Activated CD8-positive, alpha-beta memory T cell treated with anti-CD3 and anti-CD28 coated beads for 1 hour (primary cell): ENCODE measurements at places on chromosomes 6 and 20.

DNA sequence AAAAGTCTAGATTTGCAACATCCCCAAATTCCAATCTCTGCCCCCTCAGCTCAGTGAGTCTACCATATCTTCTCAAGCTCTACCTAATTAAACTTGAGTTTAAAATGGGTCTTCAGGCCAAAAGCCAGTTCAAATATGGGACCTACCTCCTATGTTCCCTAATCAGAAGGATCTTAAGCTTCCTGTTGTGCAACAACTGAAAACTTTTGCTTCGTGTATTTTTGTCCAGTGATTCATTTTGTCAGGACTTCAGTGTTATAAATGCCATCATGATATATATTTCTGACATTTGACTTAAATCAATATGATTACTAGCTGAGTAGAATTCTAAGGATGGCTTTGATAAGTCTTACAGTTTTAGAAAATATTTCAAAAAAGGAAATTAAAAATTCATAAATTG is 622.6 kb upstream of the PTCHD4 start:
- no peak for DNase-seq

DNA sequence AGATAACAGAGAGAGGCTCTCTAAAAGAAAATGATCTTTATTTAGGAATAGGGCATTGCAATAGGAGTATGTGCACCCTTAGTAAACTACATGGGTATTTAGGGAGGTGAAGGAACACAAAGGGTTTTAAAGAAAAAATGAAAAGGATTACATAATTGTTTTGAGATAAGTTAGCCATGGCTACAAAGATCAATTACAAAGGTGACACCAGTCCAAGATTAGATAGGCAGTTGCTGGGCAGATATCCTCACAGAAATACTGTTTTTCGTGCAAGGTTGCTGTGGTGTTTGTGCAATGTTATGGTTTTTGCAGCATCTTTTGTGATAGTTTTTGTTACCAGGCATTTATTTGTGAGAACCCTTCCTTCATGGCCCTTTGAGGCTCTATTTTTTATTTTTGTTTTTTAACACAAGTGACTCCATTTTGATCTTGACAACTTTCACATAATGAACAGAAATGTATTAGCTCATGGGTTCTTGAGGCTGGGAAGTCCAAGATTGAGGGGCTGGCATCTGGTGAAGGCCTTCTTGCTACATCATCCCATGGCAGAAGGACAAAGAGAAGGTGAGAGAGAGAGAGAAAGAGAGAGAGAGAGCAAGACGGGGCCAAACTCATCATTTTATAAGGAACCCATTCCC is 5.6 kb upstream of the CCNC start:
- no peak for DNase-seq

DNA sequence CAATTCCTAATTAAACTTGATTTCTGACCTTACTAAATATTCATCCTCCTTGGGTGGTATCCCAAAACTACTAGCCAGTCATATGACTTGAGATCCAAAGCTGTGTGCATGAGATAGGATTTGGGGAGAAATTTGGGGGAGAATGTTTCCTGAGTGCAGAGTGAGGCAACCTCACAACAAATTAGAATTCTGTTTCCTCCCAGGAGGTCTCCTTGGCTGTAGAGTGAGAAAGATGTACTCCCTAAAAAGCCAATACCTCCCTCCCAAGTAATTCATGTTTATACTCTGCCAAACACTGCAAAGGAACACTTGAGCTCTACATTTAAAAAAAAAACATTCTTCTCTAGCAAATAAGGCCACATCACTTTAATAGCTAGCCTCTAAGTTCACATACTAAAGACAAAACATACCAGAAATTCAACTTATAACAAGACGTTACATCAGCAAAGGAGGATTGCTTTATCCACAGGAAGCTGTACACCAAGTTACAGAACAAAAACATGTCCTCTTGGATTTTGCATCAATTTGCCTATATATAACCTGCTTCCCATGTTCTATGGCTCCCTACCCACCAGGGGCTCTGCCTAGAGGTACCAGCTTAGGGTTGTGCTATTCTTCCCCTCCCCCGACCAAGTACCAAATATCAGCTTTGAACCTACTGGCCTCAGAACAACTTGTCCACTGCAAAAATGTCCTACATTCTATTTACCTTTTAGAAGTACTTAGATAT is 15.4 kb upstream of the TMEM30A start:
- no peak for DNase-seq

GRCh38 chr6:27190126-27190525 is 57.4 kb upstream of the PRSS16 start:
- DNase-seq = no peak

DNA sequence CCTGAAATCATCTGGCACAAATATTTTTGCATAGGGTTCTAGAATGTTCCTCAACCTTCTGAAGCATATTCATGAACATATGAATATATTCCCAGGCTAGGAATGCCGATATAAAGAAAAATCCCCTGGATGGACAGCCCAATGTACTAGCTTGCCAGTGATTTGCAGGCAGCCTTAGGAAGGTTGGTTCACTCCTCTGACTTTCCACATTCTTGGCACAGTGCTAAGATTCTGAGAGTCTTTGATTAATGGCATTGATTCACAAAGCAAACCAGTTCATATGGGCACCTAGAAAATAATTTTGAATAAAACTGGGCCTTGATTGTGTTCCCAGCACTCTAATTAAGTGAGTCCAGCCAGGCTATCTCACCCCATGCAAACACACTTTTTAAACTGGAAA is 56.9 kb upstream of the ENPP4 start:
- DNase-seq = no peak

DNA sequence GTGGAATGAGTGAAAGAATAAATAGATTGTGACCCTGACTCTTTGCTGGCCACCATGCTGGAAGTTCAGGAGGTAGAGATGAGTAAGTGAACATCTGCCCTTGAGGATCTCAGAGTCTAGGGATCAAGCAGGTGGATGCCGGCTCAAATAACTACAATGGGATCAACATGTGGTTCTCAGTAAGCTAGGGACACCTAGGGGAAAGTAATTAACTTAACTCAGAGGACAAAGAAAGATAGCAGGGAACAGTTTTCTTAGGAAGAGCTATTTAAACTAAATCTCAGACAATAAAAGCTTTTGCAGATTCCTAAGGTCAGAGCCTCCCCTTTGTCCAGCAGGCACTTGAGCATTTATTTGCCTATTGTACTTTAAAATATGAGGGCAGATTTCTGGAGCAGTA is 29.1 kb downstream of the SLC13A3 start:
- no peak for DNase-seq

GRCh38 chr6:144931172-144932035 is 646.3 kb downstream of the UTRN start:
- no peak for DNase-seq

GRCh38 chr20:34201531-34201930 is 39.7 kb upstream of the ASIP start:
- no peak for DNase-seq

DNA sequence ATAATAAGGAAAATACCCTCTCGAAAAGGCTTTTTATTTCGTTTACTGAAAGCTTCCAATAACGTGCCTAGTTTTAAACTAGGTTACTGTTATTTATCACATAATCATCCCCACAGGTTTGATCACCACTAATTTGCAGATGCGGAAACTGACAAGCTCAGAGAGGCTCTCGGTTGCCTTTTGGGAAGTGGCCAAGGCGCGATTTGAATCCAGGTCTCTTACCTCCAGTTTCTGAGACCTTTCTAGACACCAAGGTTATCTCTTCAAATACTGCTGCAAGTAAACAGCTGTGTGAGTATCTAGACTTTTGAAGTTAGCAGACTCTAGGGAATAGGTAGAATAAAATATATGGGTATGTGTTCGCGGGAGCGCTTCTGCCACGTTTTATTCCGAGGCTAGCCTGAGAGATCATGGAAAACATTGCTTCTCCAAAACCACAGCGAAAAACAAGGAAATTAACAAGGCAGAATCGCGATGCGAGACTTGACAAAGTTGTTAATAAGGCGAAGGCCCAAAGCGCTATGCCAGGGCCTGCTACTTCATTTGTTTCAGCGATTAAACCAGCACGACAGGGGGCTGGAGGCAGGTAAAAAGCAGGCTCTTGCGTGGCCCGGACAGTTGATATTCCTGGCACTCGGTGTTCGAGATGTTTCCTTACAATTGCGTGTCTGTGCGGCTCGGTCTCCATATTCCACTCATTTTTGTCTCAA is 1.8 kb upstream of the JARID2 start:
- no peak for DNase-seq

DNA sequence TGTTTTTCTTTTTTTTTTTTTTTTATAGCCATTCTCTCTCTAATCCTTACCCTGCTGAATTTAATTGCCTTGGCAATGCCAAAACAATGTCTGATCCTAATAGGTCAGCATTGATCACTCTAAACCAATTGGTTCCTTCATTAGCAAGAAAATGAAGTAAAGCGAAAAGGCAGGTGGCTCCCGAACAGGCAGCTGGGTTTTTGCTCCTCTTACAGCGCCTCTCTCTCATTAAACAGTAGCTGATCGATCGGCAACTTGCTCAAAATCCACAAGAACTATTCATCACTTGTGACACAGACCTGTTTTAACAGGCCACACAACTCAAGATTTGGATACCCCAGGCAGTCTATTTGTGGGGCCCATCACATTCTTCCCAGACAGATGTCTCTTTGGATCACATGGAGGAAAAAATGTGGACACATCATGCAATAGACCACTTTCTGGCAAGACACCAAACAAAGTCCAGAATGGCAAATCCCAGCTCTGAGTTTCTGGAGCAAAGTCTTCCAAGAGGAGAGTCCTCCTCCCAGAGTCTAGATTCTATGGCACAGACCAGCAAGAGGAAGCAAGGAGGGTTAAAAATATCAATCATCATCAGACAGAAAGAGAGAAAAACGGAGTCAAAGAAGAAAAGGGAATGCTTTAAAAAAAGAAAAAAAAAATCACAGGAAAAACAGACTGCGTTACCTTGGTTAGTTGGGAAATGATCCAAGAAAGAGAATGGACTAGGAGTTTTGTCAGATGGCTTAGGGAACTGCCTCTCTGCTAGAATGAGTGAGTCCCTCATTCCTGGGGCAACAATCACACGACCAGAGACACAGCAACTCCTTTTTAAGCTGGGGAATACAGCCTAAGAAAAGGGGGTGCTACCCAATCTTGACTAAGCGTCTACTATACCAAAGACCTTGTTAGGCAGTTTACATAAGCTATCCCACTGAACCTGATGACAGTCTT is 247.8 kb downstream of the BTBD9 start:
- DNase-seq = no peak

DNA sequence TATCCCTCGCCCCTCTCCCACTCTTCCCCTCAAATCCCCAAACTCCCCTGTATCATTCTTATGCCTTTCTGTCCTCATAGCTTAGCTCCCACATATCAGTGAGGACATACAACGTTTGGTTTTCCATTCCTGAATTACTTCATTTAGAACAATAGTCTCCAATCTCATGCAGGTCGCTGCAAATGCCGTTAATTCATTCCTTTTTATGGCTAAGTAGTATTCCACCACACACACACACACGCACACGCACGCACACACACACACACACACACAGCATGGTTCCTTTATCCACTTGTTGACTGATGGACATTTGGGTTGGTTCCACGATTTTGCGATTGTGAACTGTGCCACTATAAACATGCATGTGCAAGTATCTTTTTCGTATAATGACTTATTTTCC is 112.7 kb downstream of the KIF13A start:
- no peak for DNase-seq

GRCh38 chr20:51373713-51374455 is 168.6 kb downstream of the NFATC2 start:
- DNase-seq = no peak

- no peak for DNase-seq
These were observed 1.1 kb downstream of the GJA10 start for GRCh38 chr6:89895276-89895874.

DNA sequence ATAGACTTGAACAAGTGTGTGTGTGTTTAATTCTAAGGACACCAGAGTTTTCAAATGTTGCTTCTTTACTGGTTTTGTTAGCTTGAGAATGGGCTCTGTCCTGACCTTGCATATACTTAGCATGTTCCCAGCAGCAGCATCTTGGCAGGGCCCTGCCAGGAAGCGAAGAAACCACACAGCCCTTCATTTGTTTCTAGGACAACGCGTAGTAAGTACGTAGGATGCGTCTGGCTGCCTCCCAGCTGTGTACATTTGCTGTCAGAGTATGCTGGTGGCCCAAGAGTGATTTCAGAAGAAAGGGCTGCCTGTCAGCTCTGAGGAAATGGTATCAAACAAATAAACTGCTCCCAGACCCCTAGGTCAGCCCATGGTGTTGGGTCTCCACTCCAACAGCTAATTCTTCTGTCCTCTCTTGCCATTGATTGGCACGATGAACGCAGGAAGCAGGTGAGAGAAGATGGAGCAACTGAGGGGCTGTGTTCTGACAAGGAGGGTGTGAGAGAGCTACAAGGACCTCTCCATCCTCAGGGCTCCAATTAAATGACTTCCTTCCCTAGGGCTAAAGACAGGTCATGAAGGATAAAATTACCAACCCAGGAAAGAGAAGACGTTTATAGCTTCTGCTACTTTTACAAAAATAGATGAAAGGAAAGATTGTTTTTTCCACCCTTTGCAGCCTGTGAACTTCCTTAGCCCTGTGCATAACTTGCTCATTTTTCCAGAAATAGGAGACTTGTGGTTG is 55.9 kb upstream of the HDDC2 start:
- DNase-seq = no peak

DNA sequence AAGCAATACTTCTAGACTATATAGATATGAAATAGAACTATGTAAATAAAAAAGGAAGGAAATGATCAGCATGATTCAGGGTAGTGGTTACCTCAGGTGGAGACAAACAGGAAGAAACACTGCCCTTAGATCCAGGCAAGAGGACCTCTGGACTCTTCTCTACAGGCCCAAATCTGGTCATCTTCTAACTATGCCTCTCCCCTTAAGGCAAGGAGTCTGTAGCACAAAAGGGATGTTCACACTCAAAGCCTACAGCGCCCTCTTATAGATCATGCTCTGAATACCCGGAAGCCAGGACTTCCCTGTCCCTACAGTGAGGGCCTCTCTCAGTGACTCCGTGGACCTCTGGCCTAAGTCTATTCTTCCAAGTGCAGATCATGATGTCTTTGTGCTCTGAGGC is 30.4 kb upstream of the HIVEP2 start:
- DNase-seq = no peak

DNA sequence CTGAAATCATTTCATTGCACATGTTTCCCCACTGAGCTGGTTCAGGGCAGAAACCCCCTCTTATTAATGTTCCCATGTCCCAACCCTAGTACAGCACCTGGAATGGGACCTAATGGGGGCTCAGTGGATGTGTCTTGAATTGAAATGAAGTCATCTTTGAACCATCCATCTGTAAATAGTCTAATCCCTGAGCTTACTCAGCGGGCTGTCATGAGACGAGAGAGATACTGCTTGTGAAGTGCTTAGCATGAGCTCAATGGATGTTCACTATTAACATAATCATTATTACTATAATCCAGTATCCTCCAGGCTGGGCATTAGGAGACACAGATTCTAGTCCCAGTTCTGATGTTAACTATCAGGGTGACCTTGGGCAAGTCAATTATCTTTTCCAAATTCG is 106.6 kb upstream of the LRFN2 start:
- DNase-seq = no peak

GRCh38 chr6:156925718-156926607 is 148.8 kb downstream of the ARID1B start:
- no peak for DNase-seq
